ENCODE measurements at places on chromosomes 1 and 21.

- DNase-seq: no peak
Observed at GRCh38 chr1:230273141-230273710, 152.9 kb downstream of the PGBD5 start.

- DNase-seq: no peak
Observed at GRCh38 chr1:15578921-15579682, 5.7 kb downstream of the AGMAT start.

- no peak for DNase-seq
Observed at GRCh38 chr1:83500531-83500930, 498.4 kb downstream of the TTLL7 start.

DNA sequence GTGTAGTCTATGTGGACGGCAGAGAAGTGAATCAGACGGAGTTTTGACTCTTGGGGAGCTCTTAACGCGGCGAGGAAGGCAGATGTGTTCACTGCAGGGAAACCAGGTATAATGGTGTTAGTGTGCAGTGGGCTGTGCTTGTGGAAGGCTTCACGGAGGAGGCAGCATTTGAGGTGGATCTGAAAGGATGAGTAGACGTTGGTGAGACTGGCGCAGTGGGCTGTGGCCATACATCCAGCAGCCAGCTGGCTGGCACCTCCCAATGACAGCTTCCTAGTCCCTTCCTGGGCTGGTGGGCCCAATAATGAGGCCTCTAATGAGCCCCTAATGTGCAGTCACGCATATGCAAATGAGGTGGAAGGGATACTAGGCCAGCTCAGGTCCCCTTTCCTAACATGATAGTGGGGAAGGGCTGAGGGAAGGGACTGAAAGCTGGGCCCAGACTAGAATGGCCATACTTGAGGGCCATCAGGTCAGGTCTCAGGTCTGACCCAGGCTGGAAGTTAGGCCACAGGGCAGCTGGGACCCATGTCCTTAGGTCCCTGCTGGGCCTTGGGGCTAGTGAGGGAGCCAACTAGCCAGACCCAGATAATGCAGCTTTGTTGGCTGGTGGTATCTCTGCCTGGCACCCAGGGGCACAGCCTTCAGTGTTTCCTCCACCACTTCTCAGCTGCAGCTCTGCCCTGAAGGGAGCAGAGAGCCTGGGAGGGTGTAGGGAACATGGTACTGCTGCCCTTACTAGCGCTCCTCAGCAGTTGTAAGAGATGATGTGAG is 3.8 kb downstream of the MAP7D1 start:
- DNase-seq: no peak

DNA sequence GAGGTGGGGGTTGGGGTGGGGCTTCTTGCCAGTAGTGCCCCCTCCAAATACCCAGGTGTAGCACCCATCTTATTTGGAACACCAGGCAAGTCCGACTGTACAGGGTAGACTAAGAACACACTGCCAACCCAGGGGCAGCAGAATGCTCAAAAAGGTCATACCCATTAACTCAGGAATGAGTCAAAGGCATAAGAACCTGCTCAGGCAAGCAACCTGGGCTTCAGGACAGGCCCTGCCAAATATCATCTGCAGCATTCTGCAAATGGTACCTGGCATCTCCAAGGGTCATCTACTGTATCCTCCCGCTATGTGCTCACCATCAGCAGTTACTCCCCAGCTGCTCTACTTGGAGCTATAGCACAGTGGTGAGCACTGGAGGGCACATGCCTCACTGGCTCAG is 19.4 kb downstream of the PEA15 start:
- no peak for DNase-seq

DNA sequence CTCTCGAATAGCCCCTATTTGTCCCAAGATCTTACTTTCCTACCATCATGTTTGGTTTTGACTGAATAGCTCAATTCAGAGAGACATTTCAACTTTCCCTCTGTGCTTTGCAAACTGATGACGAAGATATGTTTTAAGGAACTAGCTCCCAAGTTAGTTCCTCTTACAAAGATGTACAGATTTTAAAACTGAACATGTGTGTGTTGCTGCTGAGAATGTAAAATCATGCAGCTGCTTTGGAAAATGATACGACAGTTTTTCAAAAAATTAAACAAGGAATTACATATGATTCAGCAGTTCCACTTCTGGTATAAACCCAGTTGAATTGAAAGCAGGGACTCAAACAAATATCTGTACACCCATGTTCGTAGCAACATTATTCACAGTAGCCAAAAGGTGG is 33.6 kb downstream of the KIF26B start:
- no peak for DNase-seq
